Muscle of leg (tissue), 16 donors: ENCODE measurements at places on chromosomes 11 and 22.

- peak; percentile 71 for DNase-seq
Measured at GRCh38 chr11:1073261-1073724, 1.4 kb upstream of the MUC2 start.

- DNase-seq: no peak
Measured at GRCh38 chr11:113814181-113814580, 34.6 kb downstream of the CLDN25 start.

GRCh38 chr22:38935023-38935422 is 22.4 kb upstream of the APOBEC3A start:
- no peak for DNase-seq

DNA sequence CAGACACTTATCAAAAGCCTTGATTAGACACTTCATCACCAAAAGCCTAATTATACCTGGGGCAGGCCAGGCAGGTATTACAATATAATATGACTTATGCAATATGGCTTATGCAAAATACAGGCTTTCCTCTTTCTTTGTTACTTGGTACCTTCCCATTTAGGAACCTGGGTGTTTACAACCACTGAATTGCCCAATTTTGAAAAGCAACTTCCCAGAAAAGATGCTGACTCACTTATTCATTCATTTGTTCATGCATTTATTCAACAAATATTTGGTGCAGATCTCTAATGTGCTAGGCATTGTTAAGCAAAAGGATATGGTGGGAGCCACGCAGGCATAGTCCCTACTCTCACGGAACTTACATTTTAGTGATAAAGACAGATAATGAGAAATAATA is 13.6 kb upstream of the JAML start:
- DNase-seq: no peak

- no peak for DNase-seq
Measured at GRCh38 chr11:74465291-74465708, 2.0 kb downstream of the KCNE3 start.

- no peak for DNase-seq
Measured at GRCh38 chr11:19713196-19714021, 772 bp downstream of the NAV2 start.

GRCh38 chr22:41963453-41964111 is 5.7 kb upstream of the SEPTIN3 start:
- peak; percentile 28 for DNase-seq

- no peak for DNase-seq
Measured at GRCh38 chr11:120611581-120611980, 100.0 kb downstream of the GRIK4 start.

DNA sequence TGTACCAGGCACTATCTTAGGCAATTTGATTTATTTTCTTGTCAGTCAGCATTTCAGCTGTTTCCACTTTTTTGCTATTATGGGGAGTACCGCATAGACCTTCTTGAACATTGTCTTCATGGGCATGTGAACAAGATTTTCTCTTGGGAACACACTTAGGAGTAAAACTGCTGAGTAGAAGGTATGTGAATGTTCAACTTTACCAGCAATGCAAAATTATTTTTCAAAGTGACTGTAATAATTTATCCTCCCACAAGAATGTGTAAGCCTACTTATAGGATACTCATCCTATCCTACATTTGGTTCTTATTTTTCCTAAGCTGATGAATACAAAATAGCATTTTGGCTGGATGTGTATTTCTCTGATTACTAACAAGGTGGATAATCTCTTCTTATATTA is 132.0 kb upstream of the NAV2 start:
- DNase-seq: no peak

- DNase-seq: no peak
Measured at GRCh38 chr11:95994329-95994728, 70.4 kb upstream of the MTMR2 start.

- DNase-seq: no peak
Measured at GRCh38 chr11:57979532-57980079, 44.1 kb upstream of the OR9Q1 start.

DNA sequence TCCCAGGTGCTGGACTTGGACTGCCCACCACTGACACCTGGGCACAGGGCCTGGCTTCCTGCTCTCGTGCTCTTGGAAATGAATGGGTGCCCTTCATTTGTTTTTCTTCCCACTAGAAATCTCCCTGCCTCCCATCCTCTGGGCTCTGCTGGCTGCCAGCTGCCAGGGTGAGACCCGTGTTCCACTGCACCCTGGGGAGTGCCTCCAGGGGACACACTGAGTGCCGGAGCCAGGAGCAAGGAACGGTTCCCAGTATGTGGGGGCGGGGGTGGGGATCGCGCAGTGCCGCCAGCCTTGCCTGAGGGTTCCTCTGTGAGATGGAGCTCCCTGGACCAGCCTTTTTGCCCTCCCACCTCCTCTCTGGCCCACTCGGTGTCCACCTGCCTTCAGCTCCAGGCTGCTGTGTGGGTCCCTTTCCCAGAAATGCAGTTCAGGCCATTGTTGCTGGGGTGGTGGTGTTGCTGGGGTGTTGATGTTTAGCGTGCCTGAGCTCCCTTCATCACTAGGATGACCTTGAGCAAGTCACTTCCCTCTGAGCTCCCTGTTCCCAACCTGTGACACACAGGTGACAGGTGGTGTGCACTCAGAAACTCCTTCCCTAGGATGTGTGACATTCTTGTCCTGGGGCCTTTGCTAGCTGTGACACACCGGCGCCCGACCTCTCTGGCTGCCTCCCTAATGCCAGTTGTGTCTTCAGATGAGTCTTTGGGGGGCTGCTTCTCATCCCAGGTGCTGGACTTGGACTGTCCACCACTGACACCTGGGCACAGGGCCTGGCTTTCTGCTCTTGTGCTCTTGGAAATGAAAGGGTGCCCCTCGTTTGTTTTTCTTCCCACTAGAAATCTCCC is 72.1 kb downstream of the MED15 start:
- no peak for DNase-seq

DNA sequence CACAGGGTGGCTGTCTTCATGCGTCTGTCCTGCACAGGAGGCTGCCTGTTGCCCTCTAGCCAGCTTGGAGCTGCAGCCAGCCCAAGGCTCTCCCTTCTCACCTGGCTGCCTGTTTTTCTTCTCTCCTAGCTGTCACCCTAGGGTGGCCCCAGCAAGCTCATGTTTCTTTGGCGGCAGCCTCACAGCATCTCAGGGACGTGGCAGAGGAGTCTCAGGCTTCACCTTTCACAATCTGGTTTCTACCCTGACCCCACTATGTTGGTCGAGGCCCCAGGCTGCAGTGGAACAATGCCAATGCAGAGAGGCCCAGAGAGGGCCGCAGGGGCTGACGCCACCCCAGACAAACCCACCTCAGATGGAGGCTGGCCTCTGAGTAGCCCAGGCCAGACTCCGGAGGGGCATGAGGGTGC is 2.5 kb upstream of the CLDN5 start:
- no peak for DNase-seq

DNA sequence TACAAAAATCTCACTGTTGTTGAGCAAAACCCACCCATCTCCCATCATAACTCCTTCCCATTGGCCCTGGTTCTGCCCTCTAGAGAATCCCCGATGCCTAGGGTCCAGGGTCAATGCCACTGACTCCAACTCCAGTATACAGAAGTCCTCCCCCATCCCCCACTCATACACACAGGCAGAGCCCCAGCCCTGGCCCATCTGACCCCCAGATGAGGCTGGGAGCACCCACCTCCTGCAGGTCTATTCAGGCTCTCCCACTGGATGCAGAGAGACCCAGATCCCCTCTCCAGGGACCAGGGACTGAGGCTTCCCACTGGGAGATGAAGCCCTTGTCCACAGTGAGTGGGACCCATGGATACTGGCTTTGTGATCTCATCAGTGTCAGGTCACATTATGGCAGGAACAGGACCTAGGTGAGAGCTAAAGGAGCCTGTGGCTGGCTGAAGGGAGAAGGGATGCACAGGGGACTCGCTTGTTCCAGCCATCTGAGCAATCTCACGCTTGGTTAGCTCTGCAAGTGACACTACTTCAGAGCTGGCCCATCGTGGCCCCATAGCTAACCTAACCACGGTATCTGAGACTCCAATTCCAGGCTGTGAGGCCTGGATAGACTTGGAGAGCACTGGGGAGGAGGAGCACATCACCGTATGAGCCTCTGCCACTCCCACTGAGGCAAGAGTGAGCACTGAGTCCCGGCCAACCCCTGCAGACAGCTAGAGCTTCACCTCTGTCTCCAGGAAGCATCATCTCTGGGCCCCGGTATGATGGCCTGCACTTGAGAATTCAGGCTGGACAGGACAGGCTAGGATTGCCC is 35.7 kb downstream of the TRIM29 start:
- DNase-seq: no peak

DNA sequence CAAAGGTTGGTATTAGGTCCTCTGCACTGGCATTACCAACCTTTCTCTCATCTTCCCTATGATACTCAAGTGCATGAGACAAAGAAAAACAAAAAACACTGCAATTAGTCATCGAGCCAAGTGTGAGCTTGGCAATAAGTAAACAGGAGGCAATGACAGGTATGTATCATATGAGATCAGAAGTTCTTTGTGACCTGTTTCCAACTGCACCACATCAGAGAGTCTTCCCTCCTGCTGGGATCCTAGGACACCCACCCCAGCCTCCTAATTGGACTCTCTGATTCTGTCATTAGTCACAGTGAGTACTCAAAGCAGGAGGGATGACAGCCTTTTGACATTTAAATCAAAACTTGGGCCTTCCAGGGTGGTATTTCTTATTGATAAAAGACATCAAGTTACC is 7.8 kb upstream of the JAML start:
- DNase-seq: no peak

DNA sequence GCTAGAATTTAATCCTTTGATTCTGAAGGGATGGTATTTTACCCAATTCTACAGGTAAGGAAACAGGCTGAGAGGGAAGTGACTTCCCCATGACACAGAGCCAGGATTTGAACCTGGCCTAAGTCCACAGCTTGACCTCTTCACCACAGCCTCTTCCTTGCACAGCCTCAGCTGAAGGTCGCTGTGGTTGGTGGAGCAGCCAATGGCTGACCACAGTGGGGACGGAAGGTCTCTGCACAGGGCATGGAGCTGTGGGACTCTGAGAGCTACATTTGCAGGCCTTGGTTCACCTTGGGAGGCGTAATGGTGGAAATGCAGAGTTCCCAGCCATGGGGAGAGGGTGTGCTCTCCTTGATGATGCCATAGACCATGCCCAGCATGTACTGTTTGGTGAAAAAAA is 295.0 kb downstream of the DDX10 start:
- DNase-seq: no peak

GRCh38 chr22:39012533-39013511 is 1.2 kb upstream of the APOBEC3C start:
- no peak for DNase-seq

DNA sequence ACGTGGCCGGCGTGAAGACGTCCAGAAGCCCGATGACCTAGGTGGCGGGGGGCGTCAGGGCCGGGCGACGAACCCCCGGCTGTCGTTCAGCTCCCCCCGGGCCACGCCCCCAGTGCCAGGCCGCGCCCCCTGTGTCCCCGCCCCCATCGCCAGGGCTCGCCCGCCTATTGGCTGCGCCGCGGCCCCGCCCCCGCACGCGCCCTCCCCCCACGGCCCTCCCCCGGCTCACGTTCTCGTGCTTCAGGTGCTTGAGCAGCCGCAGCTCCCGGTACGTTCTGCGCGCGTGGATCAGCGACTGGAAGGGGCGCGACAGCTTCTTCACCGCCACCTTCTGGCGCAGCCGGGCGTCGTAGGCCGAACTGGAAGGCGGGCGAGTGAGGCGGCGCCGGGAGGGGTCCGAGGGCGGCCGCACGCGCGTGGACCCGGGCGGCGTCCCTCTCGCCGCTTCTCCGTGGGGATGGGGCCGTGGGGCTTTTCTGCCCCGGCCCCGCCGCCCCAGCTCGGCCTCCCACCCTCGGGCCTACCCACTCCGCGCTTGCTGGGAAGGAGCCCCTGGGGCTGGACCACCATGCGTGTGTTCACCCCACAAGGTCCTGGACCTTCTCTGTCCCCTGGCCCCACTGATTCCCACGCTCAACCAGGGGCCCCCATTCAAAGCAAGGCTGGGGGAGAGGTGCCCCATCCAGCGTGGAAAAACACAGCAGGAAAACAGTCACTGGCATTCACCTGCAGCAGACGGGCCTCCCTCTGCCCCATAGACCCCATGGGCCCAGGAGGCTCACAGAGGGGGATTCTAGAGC is 2.4 kb downstream of the MAPK11 start:
- peak; percentile 66 for DNase-seq

- DNase-seq: peak; percentile 79
Measured at GRCh38 chr22:27749597-27750225, 51.8 kb downstream of the MN1 start.

DNA sequence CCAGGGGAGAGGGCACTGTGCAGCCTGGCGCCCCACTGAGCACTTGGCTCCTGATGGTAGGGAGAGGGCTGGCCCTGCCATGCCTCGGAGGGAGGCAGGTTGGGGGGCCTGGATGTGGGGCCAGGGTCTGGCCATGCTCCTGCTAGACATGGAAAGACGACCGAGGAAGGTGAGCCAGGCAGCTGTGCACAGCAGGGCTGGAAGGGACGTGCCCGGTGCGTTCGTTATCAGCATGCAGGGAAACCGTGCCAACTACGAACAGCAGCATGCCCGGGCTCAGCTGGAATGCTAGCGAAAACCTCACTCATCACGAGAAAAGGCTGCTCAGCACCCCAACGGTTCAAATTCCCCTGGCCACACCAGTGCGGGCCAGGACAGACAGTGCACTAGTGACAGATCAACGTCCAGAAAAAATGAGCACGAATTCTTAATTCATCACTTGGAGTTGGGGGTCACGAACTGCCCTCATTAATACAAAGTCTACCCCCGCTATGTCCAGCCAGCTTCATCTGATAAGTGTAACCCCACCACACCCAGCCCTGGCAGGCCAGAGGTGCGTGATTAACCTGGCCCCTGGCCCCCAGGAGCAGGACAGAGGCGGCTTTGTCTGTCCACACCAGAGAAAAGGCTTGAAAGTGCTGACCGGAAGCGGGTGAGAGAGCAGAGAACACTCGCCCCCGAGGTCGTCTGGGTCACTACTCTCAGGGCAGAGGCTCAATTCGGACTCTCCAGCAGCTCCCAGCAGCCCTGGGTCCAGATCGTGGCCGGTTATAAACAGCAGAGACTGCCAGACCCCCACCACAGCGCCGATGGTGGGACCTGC is 84.2 kb downstream of the CELSR1 start:
- no peak for DNase-seq

DNA sequence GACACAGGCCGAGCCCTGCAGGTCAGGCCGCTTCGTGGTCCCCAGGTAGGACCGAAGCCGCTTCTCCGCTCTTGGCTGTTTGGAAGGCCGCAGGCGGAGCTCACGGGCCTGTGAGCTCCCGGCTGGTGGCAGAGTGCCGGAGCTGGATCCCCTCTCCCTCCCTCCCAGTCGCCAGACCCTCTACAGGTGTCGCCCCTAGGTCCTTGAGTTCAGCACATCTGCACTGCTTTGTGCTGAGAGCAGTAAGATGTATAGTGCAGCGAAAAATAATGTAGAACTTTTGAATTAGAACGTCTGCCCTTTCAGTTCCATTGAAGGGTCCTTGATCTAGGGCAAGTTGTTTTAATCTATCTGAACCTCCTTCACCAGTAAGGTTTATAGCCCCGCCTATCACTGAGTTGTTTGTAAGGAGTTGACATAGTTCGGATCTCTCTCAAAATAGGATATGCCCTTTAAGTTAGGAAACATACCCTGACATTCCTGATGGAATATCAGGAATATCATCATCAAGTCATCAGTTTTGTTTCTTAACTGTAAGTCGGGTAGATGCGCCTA is 419 bp downstream of the ANKRD49 start:
- DNase-seq: no peak
